MCF 10A (cell line): ENCODE measurements at places on chromosomes 13 and 19. TPM values are rescaled to one million over a fixed set of nuclear protein-coding genes. Genes with fewer than 3 reads are reported as not detected.

GRCh38 chr19:6778386-6778785 lies 5.9 kb downstream of the VAV1 start:
- H3K27ac ChIP-seq: no peak overlapping the region
- DNase-seq: no peak
- H3K27me3 ChIP-seq: peaks cover 12% of the 10 kb centered on the region

Gene TMPRSS9
- not detected in 2 replicates for total RNA-seq

- no peaks in the 10 kb centered on the region for H3K4me1 ChIP-seq
- H3K4me3 ChIP-seq: no peak overlapping the region
- no peak overlapping the region for H3K27ac ChIP-seq
- no peak for DNase-seq
These were observed 1074.1 kb upstream of the PCDH20 start for GRCh38 chr13:62489731-62490130.

GRCh38 chr19:55390461-55390880 lies 4.7 kb downstream of the RPL28 start:
- DNase-seq: no peak
- H3K4me1 ChIP-seq: peaks cover 21% of the 10 kb centered on the region
- H3K27ac ChIP-seq: peak overlapping the region; percentile 32
- H3K4me3 ChIP-seq: no peak overlapping the region
- no peaks in the 10 kb centered on the region for H3K27me3 ChIP-seq

- DNase-seq: no peak
- no peak overlapping the region for H3K27ac ChIP-seq
- H3K4me3 ChIP-seq: no peak overlapping the region
These were observed 58.9 kb upstream of the SLC7A1 start for GRCh38 chr13:29654384-29654783.

Gene TLE6
- 0.89 and 2.9 TPM in 2 replicates for total RNA-seq
